Brain (organoid and tissue), 16 donors: ENCODE measurements at places on chromosomes 3 and 15.

DNA sequence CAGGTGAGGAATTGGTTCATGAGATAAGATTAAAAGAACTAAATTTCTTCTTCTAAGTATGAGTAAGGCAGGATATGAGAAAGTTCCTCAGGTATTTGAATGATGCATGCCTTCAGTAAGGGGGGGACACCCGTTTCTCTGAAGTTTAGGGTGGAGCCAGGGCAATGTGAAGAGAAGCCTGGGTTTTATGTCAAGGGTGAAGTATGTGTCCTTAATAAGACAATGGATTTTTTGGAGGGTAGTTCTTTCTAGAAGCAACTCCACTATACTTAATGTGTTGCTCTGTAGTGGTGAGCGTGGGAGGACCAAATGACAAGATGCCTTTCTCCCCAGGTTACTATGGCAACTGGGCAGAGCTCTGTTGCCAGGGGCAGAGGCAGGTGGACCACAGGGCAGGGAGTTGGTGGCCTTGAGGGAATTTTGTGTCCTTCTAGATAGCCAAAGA lies 44.0 kb downstream of the PHLDB2 start:
- no peak for DNase-seq

DNA sequence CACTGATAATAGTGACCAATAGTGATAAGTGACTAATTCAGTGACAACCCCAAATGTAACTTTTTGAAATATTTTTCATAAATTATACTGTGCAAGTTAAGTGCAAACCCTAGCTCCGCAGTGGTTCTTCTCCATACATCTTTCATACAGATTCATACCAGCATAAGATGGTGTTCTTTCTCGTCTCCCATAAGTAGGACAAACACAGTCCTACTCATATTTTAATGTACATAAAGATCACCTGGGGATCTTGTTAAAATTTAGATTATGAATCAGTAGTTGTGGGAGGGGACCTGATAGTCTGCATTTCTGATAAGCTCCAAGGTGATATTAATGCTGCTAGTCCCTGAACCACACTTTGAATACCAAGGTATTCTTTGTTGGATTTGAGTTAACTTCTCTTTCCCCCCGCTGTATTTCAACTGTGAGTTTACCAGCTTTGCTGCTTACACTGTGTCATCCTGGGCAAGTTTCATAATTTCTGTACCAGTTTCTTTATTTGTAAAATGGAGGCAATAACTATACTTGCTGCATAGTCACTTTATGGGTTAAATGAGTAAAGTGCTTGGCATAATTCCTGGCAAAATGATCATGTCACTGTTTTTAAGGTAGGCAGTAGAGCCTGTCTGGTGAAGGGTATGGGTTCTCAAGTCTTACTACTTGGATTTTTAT lies 34.7 kb upstream of the C3orf38 start:
- no peak for DNase-seq

- DNase-seq: no peak
These were observed 523.6 kb downstream of the NTRK3 start for GRCh38 chr15:87732976-87733375.

DNA sequence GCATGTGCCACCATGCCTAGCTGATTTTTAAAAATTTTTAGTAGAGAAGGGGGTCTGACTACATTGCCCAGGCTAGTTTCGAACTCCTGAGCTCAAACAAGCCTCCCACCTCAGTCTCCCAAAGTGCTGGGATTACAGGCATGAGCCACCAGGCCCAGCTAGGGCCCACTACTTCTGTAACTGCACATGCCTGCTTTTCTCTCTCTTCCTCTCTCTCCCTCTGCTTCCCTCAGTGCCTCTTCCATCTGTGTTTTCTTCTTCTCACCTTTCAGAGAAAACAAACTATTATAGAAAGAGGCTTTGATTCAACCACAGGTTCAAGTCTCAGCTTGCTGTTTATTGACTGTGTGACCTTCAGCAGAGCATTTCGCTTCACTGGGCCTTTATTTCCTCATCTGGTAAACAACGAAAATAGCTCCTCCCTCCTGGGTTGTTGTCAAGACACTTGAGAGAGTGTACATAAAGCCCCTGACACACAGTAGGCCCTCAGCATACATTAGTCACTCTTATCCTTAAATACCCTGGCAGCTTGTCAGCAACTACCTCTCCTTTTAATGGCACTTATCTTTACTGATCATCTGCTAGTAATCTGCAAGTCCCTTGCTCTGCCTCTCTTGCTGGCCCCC lies 10.2 kb downstream of the TADA3 start:
- no peak for DNase-seq

- no peak for DNase-seq
These were observed 8.8 kb downstream of the ADPRH start for GRCh38 chr3:119588112-119588511.

DNA sequence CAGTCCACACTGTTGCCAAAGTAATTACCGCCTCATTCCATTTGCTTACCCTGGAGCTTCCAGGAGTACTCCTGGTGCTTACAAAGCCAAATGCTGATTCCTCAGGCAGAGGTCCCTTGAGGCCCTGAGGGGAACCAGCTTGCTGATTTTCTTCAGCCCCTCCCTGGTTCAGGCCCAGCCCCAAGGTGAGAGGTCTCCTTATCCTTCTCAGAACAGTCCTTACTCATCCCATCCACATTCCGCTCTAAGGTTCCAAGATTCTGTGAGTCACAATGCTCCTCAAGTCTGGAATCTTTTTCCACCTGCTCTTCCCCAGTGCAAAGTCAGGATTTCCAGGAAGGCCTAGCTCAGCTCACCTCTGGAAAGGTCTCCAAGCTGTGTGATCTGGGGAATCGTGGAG lies 1.8 kb upstream of the ATP10A start:
- no peak for DNase-seq

GRCh38 chr15:71588746-71589145 lies 221.6 kb upstream of the NR2E3 start:
- DNase-seq: no peak

DNA sequence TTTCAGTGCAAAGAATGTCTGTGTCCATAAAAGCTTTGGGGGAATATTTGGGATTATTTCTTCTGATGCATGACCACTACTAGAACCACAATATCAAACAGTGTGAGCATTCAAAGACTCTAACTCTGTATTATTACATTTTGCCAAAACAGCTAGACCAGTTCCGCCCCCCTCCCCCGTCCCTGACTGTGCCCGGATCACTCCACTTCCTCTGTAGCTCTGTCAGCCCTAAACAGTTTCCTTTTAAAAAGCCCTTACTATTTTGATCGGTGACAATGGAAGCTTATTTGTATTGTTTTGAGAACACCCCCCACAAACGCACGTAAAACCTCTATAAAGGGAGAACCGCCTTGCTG lies 36.6 kb upstream of the EPHB3 start:
- peak; percentile 46 for DNase-seq

- no peak for DNase-seq
These were observed 39.5 kb upstream of the PRR23E start for GRCh38 chr3:127153506-127153815.

DNA sequence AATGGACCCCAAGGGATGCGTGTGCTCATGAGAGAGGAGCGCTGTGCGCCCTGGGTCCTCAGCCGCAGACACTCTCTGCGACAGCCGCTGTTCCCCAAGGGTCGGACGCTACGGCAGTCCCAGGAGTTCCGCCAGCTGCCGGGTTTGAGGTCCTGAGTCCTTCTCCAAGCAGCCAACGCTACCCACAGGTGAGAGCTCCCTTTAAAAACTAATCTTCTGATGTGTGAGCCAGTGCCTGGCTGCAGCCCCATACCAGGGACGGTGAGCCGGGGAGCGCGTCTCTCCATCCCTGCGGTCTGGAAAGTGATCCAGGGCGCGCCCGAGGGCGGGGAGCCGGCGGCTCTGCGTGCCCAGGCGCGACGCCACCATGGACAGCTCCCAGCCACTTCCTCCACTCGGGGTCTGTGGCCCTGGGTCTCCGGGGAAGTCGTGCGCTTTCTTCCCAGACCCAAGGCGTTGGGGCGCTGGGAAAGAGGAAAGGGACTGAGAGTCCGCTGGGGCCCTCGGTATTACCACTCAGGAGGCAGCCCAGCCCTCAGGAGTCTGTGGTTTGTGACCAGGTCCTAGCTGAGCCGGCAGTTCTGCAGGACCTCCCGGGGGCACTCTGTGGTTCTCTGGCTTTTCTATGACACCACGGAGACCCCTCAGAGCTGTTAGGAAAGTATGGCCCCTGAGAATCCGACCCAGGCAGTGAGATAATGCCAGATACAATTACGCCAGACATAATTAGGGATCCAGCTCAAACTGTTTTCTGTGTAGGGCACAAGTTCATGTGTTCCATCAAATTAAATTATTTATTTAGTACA lies 1.4 kb downstream of the CEMIP start:
- DNase-seq: no peak

DNA sequence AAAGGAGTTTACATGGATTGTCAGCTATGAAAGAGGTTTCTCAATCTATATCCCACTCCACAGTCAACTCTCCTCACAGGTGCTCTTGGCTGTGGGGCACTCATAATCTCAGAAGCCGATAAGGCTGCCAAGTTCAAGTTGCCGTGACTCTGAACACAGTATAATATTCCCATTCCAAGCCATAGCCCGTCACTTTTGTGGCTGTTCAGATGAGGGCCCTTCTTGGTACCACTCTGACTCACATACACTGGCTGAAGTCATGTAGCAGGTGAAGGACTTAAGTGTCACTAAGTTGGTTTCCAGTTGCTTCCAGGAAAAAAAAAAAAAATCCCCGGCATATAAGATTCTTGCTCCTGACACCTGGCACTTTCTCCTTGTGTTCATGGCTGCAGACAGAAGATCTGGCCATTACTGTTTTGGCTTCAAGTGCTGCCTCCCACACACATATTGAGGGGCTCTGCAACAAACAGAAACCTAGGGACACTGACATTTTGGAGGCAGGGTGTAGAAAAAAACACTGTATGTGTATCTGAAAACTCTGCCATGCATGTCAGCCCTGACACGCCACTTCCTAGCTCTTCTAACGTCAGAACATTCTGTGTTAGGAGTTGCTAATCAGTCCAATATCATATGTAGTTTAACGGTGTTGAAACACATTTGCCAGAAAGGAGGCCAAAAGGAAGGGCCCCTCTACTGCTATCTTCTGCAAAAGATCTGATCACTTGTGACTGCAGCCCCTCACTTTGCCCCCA lies 170.2 kb upstream of the ICE2 start:
- no peak for DNase-seq

DNA sequence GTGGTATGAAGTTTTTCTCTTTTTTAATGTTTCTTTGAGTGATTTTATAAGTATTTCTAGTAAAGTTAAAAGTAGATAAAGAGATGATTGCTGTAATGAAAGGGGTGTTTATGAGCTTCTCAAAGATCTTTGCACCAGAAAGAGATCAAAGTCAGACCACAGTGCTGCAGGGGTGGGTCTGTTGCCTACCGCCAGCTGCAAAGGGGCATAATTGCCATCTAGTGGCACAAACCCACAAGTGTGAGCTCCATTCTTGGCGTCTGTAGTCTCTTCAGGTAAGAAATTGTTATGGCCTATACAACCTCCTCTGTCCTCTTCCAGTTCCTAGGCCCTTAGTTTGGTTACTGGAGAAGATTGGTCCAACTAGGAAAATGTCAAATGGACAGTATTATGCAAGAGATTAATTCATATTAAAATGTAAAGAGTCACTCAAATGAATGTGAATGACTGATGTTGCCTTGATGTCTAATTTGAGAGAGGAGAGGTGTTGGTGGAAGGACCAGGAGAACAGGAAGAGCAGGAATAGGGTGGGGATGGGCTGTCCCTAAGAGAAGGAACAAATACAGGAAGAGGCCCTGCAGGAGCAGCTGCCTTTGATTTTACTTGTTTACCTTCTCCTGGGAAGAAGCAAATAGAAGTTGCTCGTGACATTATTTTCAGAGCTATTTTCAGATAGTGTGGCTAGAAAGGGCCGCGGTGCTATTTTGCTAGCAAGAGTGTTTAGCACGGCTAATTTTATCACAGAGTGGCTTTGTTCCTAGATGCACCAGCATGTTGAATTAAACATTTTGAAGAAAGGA lies 53.0 kb upstream of the GSK3B start:
- DNase-seq: no peak

DNA sequence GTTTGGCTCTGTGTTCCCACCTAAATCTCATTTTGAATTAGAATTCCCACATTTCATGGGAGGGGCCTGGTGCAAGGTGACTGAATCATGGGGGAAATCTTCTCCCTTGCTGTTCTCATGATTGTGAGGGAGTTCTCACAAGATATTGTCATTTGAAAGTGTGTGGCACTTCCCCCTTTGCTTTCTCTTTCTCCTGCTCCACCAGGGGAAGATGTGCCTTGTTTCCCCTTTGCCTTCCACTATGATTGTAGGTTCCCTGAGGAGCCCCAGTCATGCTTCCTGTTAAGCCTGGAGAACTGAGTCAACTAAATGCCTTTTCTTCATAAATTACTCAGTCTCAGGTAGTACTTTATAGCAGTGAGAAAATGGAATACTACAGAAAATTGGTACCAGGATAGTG lies 157.2 kb upstream of the TPRG1 start:
- no peak for DNase-seq

DNA sequence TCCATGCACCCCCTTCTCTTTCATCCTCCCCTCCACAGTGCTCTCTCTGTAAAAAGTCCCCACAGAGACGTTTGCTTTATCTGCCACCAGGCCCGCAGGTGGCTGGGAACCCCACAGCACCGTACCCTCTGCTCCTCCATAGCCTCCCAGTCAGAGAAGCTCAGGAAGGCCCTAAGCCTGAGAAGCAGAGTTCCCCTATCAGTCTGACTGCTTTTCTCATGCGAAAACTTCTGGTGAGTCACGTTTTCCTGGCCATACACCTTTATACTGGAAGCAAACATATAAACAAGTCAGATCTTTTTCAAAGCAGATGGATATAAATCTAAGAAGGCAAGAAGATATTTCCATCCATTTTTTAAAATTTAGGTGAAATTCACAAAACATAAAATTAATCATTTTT lies 51.5 kb upstream of the MEF2A start:
- no peak for DNase-seq

DNA sequence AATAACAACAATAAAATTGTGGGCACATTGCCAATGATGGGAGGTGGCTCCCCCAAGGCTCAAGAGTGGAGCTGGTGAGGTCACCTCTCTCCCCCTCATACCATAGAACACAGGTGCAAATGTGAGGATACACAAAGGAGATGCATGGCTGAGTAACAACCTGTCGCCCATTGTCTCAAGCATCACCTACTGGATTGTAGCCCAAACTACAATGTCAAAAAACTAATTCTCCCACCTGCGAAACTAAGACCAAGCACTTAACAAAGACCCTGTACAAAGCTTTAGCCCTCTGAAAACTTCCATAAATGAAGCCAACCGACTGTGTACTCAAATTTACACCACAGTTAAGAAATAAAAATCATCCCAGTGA lies 50.4 kb upstream of the IGSF11 start:
- no peak for DNase-seq

DNA sequence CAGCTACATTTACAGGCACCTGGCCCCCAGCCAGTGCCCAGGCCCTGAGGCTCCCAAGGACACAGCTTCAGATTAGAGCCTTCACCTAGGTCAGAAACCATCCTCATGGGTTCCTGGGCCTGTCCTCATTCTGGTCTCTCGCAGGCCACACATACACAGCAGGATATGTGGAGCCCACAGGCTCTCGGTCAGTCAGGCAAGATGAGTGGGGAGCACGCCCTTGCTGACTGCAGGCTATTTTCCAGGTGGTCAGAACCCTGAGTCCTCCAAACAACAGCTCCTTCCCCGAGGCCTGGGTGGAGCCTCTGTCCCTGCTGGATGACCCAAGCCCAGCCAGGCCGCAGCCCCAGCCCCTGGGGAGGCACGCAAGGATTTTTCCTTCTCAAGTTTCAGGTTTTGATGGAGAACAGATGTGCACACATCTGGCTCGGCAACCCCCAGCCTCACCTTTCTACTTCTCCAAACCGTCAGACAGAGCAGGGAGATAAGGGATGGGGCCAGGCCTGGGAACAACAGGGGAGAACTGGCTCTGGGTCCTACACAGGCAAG lies 1.6 kb downstream of the STRA6 start:
- DNase-seq: no peak
